ENCODE measurements at places on chromosomes 12 and 14.

DNA sequence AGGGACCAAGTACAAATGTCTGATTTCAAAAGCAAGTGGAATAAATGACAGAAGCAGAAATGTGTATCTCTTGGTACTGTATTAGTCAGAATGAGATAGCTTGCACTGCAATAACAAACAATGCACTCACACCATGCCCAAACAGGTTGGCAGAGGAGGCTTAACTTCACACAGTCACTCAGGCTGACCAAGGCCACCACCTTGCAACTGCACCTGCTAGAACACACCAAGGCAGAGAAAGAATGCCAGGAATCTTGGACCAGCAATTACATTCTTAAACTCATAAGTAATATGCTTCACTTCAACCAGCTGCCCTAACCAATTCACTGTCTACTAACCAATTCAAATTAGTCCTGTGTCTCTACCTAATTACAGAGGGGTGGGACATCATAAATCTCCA is 378.3 kb downstream of the BCL11B start:
- peak; percentile 78 for DNase-seq

- no peak for DNase-seq
Observed at GRCh38 chr12:96257550-96258103, 63.5 kb downstream of the ELK3 start.

GRCh38 chr12:85955127-85955526 is 81.0 kb downstream of the NTS start:
- no peak for DNase-seq

- DNase-seq: no peak
Observed at GRCh38 chr12:75578546-75578945, 67.1 kb upstream of the KRR1 start.

DNA sequence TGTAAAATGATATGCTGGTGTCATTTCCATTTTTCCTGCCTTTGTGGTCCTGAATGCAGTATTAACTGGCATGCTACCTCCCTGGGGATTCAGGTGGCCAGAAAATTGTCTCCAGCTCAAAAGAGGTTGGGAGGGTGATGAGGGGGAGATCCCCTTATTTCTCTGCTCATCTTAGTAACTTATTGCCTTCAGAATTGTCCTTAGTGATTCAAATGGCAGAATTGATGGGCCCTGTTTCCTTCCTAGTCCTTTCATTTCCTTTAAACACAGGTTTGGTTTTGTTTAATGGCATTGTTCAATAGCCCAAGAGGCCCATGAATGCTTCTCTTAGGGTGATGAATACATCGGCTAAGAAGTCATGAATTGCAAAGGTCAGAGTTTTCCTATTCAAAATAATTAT is 207.0 kb downstream of the SLC41A2 start:
- DNase-seq: no peak

- no peak for DNase-seq
Observed at GRCh38 chr12:96241431-96241830, 47.3 kb downstream of the ELK3 start.

DNA sequence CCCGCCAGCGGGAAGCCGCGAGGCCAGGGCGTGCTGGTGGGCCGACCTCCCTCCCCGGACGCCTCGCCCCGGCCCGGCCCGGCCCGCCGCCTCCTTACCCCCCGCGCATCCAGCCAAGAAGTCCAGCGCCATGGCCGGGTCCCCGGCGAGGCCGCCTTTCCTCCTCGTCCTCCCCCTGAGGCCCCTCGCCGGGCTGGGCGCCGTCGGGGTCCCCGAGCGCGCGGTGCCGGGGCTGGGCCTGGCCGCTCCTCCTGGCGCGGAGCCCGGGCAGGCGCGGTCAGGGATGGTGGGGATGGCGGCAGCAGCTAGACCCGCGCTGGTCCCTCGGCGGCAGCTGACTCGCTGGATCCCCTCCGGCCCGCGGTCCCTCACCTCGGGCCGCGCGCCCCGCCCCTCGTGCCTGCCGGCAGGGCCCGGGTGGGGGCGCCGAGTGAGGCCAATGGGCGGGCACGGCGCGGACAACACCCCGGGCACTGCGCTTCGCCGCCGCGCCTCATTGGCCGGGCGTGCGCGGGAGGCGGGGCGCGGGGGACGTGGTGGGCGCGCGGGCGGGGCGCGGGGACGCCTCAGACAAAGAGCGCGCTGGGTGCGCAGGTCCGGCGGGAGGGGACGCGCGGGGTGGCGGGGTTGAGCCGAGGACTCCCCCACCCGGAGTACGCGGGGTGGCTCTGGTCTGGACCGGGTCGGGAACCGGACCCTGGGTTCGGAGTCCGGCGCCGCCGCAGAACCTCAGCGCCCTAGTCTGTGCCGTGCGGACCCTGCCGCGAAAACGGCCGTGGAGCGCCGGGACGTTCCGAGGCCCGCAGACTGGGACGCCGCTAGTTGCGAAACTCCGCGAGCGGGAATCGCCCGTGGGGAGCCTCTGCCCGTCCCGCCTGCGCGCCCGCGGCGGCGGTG is at the start of gene SLC25A29:
Gene SLC25A29, minus strand, starts transcription at position 344 of the 897 bp plus-strand sequence. Its CDS starts 212 bp downstream, at position 132.
- DNase-seq: no peak

GRCh38 chr12:125149160-125150108 is 84.2 kb downstream of the AACS start:
- no peak for DNase-seq
